Dorsolateral prefrontal cortex (tissue), 122 donors: ENCODE measurements at places on chromosomes 3 and 15. TPM values are rescaled to one million over a fixed set of nuclear protein-coding genes. Genes with fewer than 3 reads are reported as not detected.

GRCh38 chr3:11717301-11717700 lies 73.6 kb upstream of the VGLL4 start:
- DNase-seq, result no peak

DNA sequence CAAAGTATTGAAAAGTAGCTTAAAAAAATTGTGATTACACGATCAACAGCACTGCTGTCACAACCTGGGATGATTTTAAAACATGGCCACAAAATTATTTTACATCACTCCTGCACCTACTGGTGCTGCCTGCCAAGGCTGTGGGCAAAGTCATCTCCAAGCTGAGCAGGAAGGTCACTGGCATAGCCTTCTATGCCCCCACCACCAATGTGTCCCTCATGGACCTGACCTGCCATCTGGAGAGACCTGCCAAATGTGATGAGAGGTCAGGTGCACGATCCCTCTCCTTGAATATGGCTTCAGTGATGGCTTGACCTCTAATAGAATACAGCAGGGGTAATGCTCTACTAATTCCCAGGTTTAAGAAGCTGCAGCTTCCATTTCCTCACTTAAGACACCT lies 57.8 kb downstream of the PIK3CB start:
- no peak for DNase-seq

- no peak for DNase-seq
Observed at GRCh38 chr3:88362428-88362827, 212.7 kb downstream of the C3orf38 start.

DNA sequence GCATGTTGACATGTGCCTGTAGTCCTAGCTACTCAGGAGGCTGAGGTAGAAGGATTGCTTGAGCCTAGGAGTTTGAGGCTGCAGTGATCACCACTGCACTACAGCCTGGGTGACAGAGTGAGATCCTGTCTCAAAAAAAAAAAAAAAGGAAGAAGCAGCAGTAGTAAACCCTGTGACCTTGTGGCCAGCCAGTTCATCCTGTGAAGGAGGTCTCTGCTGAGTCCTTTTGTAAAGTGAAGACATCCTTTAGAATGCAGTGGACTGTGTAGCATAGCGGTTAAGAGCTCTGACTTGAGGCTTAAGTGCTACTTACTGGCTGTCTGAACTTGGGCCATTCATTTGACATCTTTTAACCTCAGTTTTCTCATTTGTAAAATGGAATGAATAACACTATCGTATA lies 8.3 kb downstream of the EXOSC7 start:
- no peak for DNase-seq

DNA sequence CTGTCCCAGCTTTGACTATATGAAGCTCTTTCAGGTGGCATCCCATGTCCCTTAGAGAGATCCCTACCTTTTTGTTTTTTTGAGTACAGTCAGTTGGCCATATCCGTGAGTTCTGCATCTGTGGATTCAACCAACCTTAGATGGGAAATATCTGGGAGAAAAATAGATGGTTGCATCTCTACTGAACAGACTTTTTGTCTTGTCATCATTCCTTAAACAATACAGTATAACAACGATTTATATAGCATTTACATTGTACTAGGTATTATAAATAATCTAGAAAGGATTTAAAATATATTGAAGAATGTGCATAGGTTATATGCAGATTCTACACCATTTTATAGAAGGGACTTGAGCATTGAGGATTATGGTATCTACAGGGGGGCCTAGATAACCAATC lies 65.1 kb downstream of the APBA2 start:
- DNase-seq, result no peak

GRCh38 chr15:60803059-60803458 lies 324.1 kb upstream of the ICE2 start:
- DNase-seq, result no peak

GRCh38 chr3:129045675-129046036 lies 14.9 kb upstream of the GP9 start:
- no peak for DNase-seq

Gene PLS1
- total RNA-seq, result 3.4 TPM

Gene HYAL1
- total RNA-seq, result 2.8 TPM
